ENCODE measurements at places on chromosomes 7 and 10.

GRCh38 chr10:13956826-13957225 lies 370.1 kb downstream of the PRPF18 start:
- peak; percentile 82 for DNase-seq

DNA sequence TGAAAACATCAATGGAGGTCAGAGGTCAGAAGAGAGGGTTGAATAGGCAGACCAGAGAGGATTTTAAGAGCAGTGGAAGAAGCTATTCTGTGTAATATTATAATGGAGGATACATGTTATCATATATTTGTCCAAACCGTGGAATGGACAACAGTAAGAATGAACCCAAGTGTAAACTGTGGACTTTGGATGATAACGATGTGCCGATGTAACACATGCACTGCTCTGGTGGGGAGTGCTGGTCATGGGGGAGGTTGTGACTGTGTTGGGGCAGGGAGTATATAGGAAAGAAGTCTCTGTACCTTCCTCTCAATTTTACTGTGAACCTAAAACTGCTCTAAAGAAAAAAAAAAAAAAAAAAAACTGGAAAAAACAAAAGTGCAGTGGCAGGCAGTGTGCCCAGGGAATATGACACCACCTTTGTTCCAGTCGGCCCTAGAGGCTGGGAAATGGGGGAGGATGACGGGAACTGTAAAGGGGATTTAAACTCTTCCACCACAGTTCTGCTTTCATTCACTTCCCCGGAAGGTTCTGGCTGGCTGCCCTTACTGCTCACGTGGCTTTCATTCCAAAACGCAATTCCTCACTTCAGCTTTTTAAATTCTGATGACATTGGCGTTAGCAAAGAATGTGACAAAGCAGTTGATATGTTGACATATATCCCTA lies 113.7 kb upstream of the ANKRD1 start:
- peak; percentile 57 for DNase-seq

- peak; percentile 66 for DNase-seq
Observed at GRCh38 chr10:124539935-124540641, 78.5 kb downstream of the LHPP start.

DNA sequence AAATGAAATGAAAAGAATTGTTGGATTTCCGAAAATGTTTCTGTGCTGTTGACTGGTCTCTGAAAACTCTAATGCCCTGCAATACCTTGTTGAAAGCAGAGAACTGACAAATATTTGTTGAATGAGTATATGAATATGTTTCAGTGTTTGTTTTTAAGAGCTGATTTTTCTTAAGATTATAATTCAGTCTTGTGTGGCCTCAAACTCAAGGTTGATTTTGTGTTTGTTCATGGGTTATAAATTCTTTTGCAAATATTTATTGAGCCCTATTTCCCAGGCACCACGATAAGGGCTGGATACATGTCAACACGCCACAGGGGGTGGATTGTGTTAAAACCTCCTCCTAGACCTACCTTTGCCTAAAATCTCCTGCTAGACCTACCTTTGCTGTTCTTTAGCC lies 203.9 kb upstream of the PLPP4 start:
- DNase-seq = no peak

- DNase-seq = no peak
Observed at GRCh38 chr7:127920787-127921438, 110.3 kb downstream of the LRRC4 start.

GRCh38 chr10:104218751-104219150 lies 13.4 kb downstream of the CFAP43 start:
- no peak for DNase-seq

DNA sequence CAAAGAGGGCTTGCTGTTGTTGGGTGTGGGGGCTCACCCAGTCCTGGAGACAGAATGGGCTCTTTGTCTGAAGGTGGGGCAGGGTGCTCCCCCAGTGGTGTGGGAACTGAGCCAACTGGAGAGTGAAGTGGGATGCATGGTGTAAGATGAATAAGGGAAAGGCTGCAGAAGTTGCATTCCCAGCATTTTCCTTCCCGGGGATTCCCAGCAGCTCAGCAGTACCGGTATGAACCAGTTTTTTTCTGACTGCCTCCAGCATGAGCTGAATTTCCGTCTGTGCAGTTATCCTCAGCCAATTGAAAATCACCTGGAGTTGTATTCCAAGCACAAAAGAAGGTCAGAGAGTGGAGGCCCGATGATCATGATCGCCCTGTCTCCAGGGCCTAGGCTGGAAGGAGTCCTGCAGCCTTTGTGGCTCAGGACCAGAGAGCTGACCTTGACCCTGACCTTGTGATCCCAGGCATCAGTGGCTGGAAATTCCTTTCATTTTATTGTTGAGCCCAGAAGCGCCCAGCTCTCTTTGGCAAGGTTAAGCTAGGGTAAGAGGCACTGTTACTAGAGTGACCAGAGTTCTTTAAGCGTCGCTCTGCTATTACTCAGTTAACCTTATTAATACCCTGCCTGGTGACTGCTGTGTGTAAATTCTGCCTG lies 33.4 kb downstream of the OGDH start:
- no peak for DNase-seq

DNA sequence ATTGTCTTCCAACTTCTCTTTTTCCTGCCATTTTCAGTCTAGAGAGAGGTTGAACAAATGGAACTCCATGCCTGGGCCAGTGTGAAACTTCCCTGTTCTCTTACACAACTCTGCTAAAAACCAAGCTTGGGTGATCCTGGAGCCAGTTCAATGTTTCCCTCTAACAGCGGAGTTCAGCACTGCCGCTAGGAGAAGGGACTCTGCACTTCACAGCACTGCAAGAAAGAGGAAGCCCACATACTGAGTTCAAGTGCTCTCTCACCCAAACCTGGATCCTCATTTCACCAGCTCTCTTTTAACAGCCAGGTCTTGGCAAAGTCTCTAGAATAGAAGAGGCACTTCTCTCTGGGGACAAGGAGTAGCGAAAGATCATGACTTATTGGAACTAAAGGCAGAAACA lies 18.8 kb downstream of the FOXI2 start:
- no peak for DNase-seq

DNA sequence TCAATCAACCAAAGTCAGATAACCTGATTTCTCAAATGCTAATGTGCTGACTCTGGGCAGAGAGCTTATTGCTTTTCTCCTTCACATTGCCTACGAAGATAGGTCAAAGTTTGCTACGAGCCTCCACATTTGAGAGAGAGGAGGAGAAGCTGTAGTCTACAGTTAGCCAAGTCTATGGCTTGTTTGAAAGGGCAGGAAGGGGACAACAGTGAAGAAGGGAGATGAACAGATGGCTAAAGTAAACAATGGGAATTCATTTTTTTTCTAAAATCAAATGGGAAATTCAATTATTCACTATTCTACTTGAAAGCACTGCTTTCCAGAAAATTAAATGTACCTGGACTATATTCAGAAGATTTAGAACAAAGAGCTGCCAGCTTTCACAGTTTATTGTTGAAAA lies 126.7 kb upstream of the C1QL3 start:
- no peak for DNase-seq

DNA sequence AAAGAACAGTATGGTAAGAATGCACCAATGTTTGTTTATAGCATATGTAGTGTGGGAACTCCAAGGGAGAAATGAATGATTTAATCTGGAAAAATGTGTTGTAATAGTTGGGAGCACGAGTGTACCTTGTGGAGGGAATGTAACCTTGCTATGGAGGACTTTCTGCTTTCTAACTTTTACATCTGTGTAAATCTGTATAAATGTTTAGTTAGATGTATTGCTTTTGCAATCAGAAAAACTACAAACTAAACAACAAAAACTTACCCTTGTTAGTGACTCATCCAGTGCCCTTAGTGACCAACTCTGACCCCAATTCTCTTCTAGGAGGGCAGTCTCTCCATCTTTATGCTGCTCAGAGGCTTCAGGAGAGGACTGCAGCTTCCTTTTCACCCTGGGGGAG lies 89.3 kb downstream of the CCNY start:
- DNase-seq = no peak

GRCh38 chr7:43118313-43118712 lies 5.9 kb downstream of the HECW1 start:
- no peak for DNase-seq

DNA sequence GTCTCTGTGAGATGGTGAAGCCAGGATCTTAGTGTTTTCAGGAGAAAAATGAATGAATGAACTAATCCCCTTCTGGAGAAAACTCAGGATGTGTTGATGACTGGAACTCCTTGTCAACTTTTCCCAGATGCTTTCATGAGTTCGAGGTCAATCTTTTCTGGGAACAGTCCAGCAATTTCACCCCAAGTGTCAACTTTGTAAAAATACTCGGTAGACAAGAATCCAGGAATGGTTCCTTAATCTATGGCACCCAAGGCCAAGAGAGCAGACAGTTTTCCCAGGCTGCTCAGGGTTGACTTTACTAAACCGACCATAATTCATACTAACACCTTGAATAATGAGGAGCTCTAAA lies 31.1 kb upstream of the LYZL1 start:
- DNase-seq = no peak

DNA sequence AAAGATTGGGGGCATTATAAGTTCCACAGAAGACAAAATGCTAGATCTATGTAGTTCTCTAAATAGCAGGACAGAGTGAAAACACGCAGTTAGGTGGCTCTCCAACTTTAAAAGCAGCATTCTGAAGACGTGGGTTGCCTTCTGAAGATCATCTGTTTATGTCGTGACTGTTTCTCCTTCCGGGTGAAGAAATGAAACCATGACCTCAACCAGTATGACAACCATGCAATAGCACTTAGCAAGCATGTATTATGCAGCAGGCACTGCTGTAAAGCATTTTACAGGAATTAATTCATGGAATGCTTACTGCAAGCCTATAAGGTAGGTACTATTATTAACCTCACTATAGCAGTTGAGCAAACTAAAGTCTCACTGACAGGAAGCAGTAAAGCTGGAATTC lies 125.2 kb downstream of the SLC25A13 start:
- DNase-seq = no peak

GRCh38 chr10:44307691-44308090 lies 77.2 kb downstream of the CXCL12 start:
- DNase-seq = no peak

DNA sequence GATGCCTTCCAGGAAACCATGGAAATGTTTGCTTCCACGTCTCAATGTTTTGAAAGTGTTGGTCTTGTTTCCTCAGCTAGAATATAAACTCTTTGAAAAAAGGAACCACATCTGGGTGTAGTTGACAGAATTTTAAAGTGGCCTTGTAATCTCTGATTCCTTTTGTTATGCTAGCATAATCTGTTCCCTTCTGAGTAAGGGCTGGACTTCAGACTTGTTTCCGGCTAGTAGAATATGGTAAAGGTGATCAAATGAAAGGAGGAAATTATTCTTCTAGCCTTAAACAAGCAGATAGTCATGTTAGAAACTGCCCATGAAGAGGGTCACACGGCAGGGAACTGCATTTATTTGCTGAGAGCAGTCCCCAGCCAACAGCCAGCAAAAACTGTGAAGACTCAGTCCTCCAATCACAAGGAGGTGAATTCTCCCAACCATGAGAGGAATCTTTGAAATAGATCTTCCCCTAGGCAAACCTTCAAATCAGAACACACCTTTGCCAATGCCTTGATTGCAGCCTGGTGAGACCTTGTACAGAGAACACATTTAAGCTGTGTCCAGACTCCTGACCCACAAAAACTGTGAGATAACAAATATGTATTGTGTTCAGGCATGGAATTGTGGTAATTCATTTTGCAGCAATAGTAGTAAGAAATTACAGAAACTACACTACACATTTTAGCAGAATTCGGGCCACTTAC lies 316.9 kb upstream of the SP8 start:
- no peak for DNase-seq

DNA sequence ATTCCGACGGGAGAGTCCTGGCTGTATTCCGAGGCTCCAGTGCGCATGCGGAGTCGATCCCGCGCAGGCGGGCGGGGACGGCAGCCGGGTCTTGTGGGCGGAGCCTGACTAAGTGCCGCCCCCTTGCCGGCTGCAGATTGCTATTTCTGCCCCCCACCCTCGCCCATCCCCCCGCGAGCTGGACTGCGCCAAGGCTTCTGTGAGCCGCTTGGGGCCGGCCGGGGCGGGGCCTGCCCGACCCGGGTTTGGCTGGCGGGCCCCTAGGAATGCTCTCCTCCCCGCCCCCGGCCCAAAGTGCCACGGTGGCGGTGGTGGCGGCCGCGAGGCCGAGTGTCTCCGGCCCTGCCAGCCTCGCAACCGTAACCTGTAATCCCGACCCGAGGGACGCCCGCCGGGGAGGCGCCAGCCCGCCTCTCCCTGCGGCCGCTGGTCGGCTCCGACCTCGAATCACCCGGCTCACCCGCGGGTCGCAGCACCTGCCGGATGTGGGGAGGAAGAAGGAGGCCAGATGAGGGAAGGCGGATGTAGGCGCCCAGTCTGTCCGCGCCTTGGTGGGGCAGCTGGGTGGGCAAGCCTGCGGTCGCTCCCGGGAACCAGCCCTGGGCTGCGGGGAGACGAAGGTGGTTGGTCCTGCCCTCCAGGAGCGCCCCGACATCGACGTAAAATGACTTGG lies 702 bp upstream of the KAZALD1 start:
- peak; percentile 88 for DNase-seq

DNA sequence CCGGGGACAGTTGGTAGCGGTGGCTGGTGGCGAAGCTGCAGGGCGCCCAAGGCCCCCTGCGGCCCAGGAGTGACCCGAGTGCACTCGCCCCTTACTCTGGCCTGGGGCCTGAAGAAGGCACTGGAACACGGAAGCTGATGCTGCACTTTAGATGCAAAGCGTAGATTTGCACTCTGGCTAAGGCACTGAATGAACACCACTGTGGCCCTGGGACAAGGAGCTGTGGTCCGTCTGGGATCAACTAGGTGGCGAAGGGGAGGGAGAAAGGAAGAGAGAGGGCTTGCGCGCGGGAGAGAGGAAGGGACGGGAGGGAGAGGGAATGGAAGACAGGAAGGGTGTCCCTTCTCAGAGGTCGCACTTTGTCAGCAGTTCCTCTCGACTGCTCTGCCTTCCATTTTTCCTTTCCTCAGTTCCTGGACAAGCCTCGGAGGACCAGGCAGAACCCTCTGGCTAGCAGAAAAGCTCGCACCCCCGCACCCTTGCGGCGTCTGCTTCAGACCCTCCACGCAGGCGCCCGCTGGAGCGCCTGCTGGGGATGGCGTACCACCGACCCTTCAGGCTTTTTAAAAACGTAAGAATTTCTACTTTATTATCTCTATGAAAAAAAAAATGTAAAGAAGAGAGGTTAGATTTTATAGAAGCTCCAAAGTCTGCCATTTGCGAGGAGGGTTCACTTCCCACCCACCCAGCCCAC lies 1.2 kb downstream of the FERD3L start:
- no peak for DNase-seq

GRCh38 chr7:92292981-92293380 lies 47.2 kb downstream of the ANKIB1 start:
- no peak for DNase-seq

DNA sequence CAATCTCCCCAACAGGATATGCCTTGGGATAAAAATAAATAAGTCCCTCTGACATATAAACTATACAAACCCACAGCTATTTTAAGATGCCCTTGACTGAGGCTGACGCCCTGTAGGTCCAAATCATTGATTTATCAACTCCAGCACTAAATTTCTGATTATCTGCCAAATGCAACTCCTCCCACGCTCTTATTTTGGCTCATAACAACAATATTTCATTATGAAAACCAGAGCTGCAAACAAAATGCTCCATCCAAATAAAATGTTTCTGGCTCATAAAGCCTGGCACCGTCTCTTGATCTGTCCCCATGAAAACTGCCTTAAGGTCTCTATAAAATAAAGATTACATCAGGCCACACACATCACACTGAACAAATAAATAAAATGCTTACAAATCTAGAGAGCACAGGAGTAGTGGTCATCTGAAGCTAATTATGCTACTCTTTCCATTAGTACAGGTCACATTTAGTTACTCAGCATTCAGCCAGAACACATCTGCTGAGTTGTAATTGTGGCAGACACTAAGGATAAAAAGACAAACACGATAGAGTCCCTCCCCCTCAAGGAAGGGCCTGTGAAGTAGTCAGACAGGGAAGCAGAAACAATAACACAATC lies 28.8 kb downstream of the CACUL1 start:
- DNase-seq = no peak

- DNase-seq = no peak
Observed at GRCh38 chr7:41817386-41817785, 114.5 kb upstream of the INHBA start.

Data from tibial nerve (tissue), 4 donors.